ENCODE measurements at places on chromosomes 13 and 19.

DNA sequence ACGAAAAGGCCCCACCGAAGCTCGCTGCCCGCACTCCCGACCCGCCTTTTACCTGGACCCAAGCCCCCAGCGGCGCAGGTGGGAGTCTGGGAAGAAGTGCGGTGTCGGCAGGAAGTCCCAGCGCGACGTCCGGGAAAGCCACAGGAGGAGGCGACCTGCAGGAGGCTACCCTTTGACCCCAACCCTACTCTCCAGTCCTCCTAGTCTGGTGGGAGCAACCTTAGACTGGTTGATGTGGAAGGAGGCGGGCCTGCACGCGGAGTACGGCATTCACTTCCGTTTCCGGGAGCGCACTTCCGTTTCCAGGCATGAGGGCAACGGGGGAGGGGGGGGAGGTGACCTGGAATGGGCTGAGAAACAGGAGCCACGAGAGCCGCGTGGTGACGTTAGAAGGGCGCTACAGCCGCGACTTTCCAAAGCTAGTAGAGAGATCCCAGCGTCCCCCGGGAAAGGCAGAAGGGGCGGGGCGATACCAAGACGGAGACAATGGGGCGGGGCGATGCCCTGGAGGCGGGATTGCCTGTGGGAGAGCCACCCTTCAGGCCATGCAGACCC, 28.5 kb downstream of the ZNF266 start:
- no peak for DNase-seq

DNA sequence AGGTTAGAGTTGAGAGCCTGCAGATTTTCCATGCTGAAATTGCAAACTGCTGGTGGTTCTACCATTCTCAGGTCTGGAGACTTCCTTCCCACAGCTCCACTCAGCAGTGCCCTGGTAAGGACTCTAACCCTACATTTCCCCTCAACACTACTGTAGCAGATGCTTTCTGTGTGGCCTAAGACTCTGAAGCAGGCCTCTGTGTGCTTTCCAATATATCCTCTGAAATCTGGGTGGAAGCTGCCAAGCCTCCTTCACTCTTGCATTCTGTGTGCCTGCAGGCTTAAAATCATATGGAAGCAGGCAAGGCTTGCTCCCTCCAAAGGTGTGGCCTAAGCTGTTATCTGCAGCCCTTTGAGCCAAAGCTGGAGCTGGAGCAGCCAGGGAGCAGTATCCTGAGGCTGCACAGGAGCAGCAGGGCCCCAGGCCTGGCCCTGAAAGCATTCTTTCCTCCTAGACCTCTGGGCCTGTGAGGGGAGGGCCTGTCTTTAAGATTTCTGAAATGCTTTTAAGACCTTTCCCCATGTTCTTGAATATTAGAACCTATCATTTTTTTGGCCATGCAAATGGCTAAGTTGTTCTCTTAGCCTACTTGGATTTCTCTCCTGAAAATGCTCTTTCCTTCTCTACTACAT, 134.1 kb upstream of the TSHZ3 start:
- DNase-seq: no peak

GRCh38 chr19:49436381-49437017, 4.8 kb downstream of the SLC17A7 start:
- DNase-seq: no peak

DNA sequence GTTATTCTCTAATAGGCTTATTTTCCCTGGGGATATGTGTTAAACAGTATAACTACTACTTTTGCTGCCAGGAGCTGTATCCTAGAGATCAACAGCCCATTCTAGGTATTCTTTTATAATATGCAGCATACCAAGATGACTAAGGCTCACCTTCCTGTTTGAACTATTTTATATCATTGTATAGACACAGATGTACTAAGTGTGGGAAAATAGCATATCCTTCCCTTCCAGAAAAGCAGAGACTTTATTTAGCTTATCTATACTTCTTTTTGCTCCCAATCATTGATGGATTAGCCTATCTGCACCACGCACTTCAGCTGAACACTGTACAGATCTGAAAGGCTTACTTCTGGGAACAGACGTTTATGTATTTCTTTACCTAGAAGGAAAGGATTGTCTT, 82.6 kb downstream of the MAB21L1 start:
- DNase-seq: no peak

DNA sequence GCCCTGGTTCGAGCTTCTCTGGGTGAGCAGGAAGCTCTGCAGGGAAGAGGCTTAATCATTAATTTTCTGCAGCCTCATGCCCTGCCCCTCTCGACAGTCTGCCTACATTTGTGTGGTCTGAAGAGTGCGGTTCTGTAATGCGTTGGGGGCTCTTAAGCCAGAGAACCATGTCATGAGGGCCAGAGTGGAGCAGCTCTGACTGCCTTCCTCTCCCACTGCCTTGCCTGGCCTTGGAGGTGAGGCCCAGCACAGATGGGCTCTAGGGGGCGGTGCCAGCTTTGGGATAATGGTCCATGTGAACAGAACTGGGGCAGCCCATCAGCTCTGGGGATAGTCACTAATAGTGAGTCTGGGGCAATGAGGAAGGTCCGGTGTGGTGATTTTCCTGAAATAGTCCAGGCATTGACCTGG, 5.7 kb downstream of the FGF9 start:
- peak; percentile 34 for DNase-seq

DNA sequence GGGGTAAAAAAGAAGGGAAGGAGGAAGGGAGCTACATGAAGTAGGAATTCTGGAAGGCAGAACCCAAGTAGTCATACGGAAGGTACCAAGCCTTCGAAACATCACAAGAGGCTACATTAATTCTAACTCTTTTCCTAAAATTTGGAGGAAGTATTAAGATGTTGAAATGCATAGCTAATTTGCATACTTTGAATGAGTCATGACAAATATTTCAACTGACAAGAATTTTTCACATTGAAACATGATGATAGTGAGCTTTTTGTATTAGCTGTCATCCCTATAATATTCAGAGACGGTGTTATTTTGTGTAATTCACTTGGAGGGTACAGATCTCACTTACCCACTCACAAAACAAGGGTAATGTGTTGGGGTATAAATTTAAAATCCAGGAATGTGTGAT, 9.1 kb upstream of the ACOD1 start:
- no peak for DNase-seq

GRCh38 chr13:70856711-70857110, 748.5 kb upstream of the KLHL1 start:
- no peak for DNase-seq

GRCh38 chr13:40235160-40235796, 431.2 kb downstream of the FOXO1 start:
- no peak for DNase-seq

- DNase-seq: no peak
Observed at GRCh38 chr19:47176627-47177090, 46.0 kb downstream of the SAE1 start.

DNA sequence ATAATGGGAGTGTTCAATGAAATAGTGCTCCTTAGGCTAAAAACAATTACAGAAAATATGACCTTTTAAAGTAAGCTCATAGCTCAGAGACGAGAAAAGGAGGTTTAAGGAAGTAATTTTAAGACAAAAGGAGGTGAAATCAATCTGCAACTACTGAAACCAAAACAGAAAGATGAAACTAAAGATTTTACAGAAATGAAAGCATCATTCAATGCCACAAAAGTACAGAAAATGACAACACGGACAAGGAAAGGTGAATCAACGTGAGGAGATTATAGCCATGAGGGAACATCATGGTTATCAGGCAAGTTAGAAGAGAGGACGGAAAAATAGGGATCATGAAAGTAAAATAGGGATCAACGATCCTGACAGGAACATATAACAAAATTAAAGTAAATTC, 745.2 kb downstream of the PCDH17 start:
- DNase-seq: no peak

DNA sequence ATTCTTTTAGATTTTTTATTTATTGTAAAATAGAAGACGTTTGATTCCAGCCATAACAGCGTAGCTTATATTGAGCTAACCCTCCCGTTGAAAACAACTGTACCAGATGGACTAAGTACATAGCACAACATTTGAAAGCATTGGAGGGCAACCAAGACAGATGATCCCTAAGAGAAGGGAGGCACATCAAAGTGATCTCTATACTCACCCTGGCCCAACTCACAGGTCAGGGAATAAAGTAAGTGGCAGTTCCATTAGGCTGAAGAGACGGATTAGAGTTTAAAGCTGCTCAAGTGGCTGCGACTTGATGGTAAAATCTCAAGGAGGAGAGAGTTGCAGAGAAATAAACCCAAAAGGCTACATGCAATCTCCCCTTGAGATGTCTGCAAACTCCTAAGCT, 65.1 kb upstream of the ITM2B start:
- DNase-seq: no peak

DNA sequence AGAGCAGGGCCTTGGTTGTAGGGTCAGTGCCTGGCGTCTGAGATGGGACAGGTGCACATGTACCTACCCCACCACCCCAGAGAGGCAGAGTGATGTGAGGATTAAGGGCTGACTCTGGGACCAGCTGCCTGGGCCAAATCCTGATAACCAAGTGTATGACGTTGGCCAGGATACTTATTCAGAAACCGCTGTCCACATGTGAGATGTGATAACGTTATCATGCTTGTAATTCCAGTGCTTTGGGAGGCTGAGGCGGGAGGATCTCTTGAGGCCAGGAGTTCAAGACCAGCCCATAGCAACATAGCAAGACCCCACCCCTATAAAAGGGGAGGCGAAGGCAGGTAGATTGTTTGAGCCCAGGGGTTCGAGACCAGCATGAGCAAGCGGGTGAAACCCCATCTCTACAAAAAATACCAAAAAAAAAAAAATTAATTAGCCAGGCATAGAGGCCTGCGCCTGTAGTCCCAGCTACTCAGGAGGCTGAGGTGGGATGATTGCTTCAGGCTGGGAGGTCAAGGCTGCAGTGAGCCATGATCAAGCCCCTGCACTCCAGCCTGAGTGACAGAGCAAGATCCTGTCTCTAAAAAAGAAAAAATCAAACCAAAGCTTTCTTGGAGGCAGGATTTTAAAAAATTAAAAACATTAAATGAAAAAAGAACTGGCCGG, 10.0 kb downstream of the ADGRE5 start:
- no peak for DNase-seq

- DNase-seq: no peak
Observed at GRCh38 chr19:45217193-45217956, 27.8 kb downstream of the EXOC3L2 start.

DNA sequence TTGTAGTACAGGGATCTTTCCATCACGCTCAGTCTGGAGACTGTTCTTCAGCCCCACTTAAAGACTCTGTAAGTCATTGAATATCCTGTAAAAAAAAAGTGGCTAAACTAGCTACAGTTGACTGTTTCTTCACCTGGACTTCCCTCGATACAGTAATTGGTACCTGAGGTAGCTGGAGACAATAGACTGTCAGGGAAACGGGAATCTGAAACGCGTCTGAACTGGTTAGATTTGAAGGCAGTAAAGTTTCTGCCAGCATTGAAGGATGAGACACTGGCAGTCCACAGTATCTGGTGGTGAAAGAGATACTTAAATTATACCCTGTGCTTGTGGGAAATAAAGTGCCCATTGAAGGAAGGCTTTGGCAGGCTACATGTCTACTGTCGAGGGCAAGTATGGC, 550.5 kb downstream of the IRS2 start:
- no peak for DNase-seq

GRCh38 chr19:17468302-17469091, 1.8 kb upstream of the SLC27A1 start:
- no peak for DNase-seq

GRCh38 chr13:22243469-22244163, 572.7 kb downstream of the FGF9 start:
- DNase-seq: no peak

- DNase-seq: no peak
Observed at GRCh38 chr19:56946159-56946558, 105.6 kb upstream of the PEG3 start.

- DNase-seq: no peak
Observed at GRCh38 chr13:98279473-98280175, 102.6 kb upstream of the RNF113B start.

GRCh38 chr19:41795031-41795461, 1.3 kb upstream of the CEACAM3 start:
- peak; percentile 39 for DNase-seq

DNA sequence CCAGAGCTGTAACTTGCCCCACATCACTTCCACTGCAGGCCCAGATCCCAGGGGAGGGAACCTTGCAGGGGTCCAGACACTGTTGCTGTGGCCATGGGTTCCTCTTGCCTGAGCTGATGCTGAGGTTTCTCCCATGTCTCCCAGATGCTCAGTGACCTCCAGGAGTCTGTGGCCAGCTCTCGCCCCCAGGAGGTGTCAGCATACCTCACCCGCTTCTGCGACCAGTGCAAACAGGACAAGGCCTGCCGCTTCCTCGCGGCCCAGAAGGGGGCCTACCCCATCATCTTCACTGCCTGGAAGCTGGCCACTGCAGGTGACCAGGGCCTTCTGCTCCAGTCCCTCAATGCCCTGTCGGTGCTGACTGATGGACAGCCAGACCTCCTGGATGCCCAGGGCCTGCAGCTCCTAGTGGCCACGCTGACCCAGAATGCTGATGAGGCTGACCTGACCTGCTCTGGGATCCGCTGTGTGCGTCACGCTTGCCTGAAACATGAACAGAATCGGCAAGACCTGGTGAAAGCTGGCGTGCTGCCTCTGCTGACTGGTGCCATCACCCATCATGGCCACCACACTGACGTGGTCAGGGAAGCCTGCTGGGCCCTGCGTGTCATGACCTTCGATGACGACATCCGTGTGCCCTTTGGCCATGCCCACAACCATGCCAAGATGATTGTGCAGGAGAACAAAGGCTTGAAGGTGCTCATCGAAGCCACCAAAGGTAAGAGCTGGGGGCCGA, 12.1 kb upstream of the SLC25A42 start:
- no peak for DNase-seq

GRCh38 chr13:20425819-20426219, 99.8 kb downstream of the CRYL1 start:
- DNase-seq: no peak

GRCh38 chr13:43316946-43317353, 293.6 kb downstream of the DNAJC15 start:
- no peak for DNase-seq

GRCh38 chr13:23921451-23921888, 24.2 kb upstream of the C1QTNF9B start:
- DNase-seq: no peak

- DNase-seq: no peak
Observed at GRCh38 chr19:56900573-56901097, 60.1 kb upstream of the PEG3 start.

- DNase-seq: no peak
Observed at GRCh38 chr19:38869836-38870607, 8.1 kb downstream of the RINL start.

DNA sequence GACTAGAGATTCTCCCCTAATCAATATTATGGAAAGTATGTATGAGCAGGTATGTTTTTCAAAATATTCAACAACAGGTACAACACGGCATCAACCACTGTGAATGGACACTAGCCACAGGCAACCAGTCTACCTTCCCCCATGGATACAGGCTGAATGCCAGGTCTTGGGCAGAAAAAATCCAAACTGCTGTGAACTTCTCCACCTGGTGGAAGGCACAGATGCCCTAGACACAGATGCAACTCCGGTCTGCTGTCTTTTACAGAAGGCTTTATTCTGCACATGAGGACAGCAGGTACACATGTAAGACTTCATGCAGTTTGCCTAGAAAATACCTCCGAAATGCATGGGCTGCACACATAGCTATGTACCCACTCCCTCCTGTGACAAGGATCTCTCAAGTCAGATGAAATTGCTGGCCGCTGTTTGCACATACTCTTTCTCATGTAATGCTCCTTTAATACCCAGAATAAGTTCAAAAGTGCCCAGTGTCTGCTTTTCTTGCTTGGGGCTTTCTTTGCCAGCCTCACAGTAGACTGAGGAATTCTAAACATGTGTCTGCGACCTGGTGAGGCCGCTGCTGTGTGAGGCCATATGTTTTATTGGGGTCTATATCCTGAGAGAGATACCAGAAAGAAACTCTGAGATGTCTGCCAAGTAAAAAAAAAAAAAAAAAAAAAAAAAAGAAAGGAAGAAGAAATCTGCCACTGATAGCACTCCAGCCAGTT, 325.9 kb downstream of the FOXO1 start:
- no peak for DNase-seq
